ENCODE measurements at places on chromosomes 4 and X. TPM values are rescaled to one million over a fixed set of nuclear protein-coding genes. Genes with fewer than 3 reads are reported as not detected.

The TMSB15A gene
- total RNA-seq: not detected

The SATL1 gene
- total RNA-seq: not detected

The P2RY4 gene
- total RNA-seq: not detected

The RADX gene
- 2.2 TPM for total RNA-seq

The SMARCA1 gene
- total RNA-seq: 8.8 TPM

The ARMCX4 gene
- 4.4 TPM for total RNA-seq

The PPP4R3C gene
- total RNA-seq: not detected

The TLR8 gene
- total RNA-seq: 0.05 TPM

The DCAF12L1 gene
- not detected for total RNA-seq

The FBXL5 gene
- total RNA-seq: 29.2 TPM

The DYNLT3 gene
- total RNA-seq: 5.8 TPM

The CXCL11 gene
- total RNA-seq: 0.13 TPM

The MMRN1 gene
- total RNA-seq: 5.4 TPM

The SLAIN2 gene
- total RNA-seq: 34.3 TPM

The METTL14 gene
- 16.5 TPM for total RNA-seq

The TRIML2 gene
- not detected for total RNA-seq

The CD38 gene
- total RNA-seq: 1.6 TPM

The SPANXN3 gene
- not detected for total RNA-seq

The C4orf51 gene
- total RNA-seq: not detected

The PPP1R3F gene
- total RNA-seq: 1.7 TPM

The PPID gene
- total RNA-seq: 7.8 TPM

The OPHN1 gene
- total RNA-seq: 2.6 TPM

The SPIN4 gene
- 2.4 TPM for total RNA-seq

The TLR10 gene
- total RNA-seq: 0.16 TPM

The HTR2C gene
- total RNA-seq: not detected

The INTU gene
- 2.6 TPM for total RNA-seq

The SHROOM4 gene
- 1.0 TPM for total RNA-seq

The TASL gene
- total RNA-seq: 0.35 TPM

The DUSP9 gene
- 0.28 TPM for total RNA-seq

The MTTP gene
- total RNA-seq: not detected

The REST gene
- 28.9 TPM for total RNA-seq

The FGD1 gene
- 2.7 TPM for total RNA-seq

The TNIP3 gene
- 0.31 TPM for total RNA-seq
